ENCODE measurements at places on chromosomes 6 and 20. TPM values are rescaled to one million over a fixed set of nuclear protein-coding genes. Genes with fewer than 3 reads are reported as not detected.

GRCh38 chr20:45611054-45611453, 18.5 kb upstream of the WFDC10A start:
- no peak for DNase-seq

DNA sequence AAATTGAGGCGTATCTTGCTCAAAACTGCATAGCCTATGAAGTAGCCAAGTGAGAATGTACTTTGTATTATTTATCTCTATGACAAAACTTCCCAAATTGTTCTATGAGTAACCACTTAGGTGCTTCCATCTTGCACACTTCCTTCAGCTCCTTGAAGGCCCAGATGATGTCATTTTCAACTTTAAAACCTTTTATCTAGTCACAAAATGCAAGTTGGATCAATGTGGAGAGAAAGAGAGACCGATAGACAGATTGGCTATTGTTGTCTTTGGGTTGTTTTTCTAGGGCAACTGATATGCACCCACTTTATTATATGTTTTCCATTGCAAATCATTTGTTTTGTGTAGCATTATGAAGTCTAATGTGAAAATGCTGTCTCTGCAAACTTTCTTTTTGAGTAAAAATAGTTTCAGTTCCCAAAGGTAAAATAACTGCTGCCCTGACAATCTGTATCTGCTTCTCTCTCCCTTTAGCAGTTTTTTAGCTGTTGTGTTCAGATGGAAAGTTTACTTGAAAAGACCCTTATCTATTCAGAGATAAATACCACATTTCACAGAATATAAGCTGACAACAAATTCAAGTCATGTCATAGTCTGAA, 73.7 kb upstream of the CITED2 start:
- DNase-seq: no peak

DNA sequence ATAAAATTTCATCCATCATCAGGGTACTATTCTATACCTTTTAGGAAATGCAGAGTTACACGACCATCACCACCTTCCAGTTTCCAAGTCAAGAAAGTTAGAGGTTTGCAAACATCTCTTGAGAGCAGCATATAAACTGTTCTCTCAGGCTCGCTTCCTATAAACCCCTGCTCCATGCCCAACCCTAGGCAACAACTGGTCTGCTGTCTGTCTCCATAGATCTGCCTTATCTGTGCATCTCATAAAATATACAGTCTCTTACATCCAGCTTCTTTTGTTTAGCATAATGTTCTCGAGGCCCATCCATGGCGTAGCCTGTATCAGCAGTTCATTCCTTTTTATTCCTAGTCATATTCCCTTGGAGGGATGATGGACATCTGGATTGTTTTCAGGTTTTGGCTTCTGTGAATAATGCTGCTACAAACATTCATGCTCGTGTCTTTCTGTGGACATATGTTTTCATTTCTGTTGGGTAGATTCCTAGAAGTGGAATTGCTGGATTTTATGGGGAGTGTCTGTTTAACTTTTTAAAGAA, 6.1 kb downstream of the PTPRT start:
- DNase-seq: no peak

GRCh38 chr6:48486876-48487275, 375.9 kb upstream of the PTCHD4 start:
- no peak for DNase-seq

- no peak for DNase-seq
These were observed 312.9 kb downstream of the SAMD5 start for GRCh38 chr6:147821295-147821897.

DNA sequence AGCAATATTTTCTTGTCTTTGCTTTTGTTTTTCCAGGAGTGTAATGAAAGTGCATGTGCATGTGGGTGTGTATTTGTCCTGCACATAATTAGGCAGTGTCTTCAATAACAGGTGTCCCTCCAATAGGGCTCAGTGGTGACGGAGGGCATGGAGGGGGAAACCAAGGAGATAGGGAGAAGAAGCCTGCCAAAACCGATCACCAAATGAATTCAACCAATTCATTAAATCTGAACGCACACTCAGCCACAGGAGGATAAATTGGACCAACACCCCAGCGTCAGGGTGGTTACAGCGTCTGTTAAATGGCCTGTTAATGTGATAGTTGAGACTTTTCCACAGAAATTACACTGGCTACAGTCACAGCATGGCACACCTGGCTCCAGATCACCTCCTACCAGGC, 527.6 kb downstream of the CD83 start:
- DNase-seq: no peak

DNA sequence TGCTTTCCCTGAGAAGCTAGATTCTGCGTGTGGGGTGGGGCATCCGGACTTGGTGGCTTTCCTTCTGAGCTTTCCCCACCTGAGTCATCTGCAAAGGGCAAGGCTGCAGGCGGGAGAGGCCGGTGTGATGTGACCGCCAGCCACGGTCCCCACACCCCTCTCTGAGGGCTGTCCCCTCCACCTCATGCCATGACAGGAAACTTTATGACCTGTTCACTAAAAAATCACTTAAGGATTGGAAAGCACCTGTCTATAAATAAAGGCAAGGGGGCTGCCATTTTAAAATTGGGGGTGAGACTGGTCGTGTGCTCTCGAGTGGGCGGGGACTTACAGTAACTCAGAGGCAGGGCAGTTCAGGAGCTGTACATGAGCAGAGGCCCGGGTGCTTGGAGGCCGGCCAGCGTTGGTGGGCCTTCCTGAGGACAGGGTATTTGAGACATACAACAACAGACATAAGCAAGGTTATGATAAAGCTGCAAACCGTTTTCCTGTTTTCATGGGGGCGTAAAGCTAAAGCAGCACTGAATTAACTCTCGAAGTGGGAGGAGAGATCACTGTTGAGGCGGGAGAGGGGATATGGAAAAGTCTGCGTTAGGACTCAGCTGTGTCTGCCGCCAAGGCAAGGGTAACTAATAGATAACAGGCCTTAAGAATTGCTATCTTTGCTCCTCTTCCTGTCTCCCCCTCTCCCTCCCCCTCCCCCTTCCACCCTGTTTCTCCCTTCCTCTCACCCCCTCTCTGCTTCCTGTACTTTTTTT, 16.1 kb upstream of the SERPINB1 start:
- DNase-seq: no peak

The ANKRD66 gene
- not detected for total RNA-seq

The TMEM244 gene
- total RNA-seq: not detected

The PDSS2 gene
- total RNA-seq: 12.2 TPM

The SSTR4 gene
- total RNA-seq: not detected
